ENCODE measurements at places on chromosomes 1 and 21.

DNA sequence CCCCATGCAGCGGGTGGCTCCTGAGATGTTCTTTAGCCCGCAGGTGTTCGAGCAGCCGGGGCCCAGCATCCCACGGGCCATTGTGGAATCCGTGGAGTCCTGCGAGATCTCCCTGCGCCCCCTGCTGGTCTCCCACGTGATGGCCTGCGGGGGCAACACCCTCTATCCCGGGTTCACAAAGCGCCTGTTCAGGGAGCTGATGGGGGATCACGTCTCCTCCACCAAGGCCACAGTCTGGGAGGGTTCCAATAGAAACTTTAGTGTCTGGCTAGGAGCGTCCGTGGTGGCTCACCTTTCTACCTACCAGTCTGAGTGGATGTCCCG, 71.0 kb downstream of the ACTL8 start:
- peak; percentile 25 for DNase-seq

DNA sequence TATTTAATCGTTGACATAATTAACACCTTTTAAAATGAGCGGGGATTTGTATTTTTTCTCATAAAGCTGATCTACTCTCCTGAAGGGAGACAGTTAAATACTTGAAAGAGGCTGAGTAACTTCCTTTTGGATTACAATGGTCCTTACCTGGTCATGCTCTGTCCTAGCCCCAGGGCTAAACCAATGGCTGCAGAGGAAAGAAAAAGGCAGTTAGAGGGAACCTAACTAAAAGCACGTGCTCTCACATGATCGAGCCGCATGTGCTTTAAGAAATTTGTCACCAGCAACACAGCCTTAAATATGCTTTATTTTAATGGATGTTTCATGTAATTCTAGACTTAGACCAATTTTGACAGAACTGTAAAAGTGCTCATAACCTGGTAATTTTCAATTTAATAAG, 132.7 kb downstream of the GPATCH2 start:
- no peak for DNase-seq

DNA sequence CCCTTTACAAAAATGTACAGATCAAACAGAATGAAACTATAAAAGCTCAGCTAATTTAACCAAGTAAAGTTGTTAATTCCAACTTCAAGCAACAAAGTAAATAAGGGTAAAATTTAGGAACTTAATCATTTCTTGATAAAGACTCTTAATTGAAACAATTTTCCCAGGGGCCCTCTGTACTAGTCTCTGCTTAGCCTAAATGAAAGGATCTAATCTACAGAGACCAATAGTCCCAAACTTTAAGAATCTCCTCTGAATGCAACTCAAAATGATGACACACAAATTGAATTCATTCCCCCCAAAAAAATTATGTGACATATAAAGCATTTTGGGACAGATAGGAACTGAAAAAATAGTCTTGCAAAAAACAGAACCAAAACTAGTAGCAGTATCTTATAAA, 16.6 kb downstream of the EYA3 start:
- DNase-seq: no peak

GRCh38 chr21:43312751-43313169, 114.2 kb downstream of the SIK1 start:
- no peak for DNase-seq

- DNase-seq: no peak
Measured at GRCh38 chr1:248905662-248906008, 400 bp upstream of the PGBD2 start.

DNA sequence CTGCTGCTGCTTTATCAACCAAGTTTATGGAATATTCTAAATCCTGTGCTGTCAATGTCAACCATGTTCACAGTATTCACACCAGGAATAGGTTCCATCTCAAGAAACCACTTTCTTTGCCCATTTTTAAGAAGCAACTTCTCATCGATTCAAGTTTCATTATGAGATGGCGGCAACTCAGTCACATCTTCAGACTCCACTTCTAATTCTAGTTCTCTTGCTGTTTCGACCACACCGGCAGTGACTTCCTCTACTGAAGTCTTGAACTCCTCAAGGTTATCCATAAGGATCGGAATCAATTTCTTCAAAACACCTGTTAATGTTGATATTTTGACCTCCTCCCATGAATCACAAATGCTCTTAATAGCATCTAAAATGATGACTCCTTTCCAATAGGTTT, 39.7 kb upstream of the IFNLR1 start:
- no peak for DNase-seq

GRCh38 chr1:236009191-236009590, 55.7 kb downstream of the NID1 start:
- no peak for DNase-seq

DNA sequence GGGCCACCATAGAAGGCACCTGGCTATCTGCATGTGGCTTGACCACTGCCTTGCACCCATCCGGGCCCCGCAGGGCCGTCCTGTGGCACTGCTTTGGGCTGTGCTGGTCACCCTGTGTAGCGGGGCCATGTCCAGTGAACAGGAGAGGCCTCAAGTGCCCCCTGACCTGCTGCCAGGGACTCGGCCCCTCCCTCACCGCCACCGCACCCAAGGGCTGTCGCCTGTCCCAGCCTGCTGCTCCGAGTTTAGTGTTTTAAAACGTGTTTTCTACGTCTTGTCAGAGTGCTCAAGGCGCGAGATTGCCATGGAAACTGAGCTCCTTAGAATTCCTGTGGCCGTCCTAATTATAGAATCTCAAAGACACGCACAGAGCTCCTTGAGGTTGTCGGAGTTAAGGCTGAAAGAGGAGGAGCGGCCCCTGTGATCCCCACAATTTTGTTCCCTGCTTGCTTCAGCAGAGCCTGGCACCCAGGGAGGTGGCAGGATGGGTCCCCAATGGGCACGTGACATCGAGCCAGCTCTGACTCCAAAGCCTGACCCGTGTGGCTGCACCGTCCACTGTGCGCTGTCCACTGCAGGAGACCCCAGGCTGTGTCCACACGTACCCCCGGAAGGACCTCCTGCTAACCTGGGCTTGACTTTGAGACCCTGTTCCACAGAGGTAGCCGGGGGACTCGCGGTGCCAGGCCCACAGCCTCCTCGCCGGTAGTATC, 66.2 kb downstream of the FAAP20 start:
- DNase-seq: no peak

- no peak for DNase-seq
Measured at GRCh38 chr1:157313240-157313807, 175.1 kb upstream of the ETV3 start.

GRCh38 chr21:31921079-31921478, 48.3 kb downstream of the HUNK start:
- no peak for DNase-seq

GRCh38 chr1:247494767-247495166, 36.9 kb upstream of the OR2B11 start:
- DNase-seq: no peak

DNA sequence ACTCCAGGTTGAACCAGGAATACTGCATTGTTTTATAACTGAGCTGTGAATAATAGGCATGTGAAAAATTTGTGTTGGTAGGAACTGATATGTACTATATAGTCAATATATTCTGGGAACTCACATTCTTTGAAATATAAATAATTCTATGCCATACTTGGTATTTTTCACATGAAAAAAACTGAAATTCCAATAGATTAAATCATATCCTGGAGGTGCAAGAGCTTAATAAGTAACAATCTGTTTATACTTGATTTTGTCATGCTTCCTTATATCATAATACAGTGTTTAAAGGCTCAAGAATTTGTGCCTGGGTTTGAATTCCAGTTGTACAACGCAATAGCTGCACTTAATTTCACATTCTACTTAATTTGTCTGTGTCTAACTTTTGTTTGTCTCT, 387.0 kb downstream of the USP25 start:
- DNase-seq: peak; percentile 95

DNA sequence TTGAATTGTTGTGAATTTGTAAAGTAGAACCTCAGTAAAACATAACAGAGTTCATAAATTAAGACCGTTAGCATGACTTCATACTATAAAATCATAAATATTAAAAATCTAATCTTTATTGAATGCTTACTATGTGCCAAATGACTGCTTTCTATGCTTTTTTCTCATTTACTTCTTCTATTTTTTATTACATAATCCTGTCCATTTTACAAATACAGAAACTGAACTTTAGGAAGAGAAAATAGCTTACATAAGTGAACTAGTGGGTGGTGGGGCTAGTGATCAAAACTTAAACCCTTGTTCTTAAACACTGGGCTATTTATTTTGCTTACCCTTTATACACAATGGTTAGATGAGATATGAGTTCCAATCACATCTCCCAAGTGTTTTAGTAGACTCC, 122.3 kb downstream of the ZC3H11B start:
- DNase-seq: no peak

GRCh38 chr1:25810341-25811299, 9.1 kb upstream of the MTFR1L start:
- DNase-seq: peak; percentile 13

- DNase-seq: no peak
Measured at GRCh38 chr1:26556111-26556510, 26.6 kb downstream of the RPS6KA1 start.

DNA sequence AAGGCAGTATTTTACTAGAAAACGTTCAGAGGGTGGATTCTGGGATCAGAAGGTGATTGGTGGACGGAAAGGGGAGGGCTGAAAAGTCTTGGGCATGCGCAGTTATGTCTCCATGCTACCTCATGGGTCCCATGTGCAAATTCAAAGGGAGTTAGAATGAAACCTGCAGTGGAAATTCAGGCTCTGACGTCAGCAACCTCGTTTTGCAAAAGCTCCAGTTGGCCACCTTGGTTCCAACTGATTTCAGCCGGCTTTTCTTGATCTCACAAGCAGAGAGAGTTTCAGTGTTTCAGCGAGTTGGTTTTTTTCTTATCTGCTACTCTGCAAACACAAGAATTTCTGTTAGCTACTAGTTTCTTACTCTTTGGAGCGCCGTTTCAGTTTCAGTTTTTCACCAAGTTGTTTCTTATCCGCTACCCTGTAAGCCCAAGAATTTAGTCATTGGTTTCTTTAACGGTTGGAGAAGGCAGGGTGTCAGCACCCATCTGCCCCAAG, 69.8 kb upstream of the PGBD5 start:
- no peak for DNase-seq

- no peak for DNase-seq
Measured at GRCh38 chr1:75100481-75101092, 33.6 kb upstream of the LHX8 start.

GRCh38 chr1:50976111-50976889, 6.3 kb downstream of the CDKN2C start:
- no peak for DNase-seq

GRCh38 chr1:201096977-201097856, 15.0 kb downstream of the CACNA1S start:
- DNase-seq: no peak

DNA sequence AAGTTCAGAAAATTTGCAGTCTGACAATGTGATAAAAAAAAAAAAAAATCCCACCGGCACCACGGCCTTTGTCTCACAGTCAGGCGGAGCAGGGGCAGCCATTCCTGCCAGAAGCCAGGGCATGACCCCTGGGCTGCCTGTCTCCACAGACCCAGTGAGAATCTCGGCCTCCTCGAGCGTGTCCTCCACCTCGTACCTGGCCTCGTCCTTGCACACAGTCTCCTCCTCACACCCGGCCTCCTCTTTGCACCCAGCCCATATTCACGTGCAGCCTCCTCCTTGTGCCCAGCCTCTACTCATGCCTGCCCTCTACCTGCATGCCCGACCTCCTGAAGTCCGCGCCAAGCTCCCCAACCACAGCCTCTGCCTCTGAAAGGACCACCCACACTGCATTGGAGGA, 182.0 kb downstream of the AGBL4 start:
- no peak for DNase-seq

GRCh38 chr21:37675202-37675801, 241.0 kb downstream of the KCNJ6 start:
- peak; percentile 7 for DNase-seq

GRCh38 chr1:21955501-21956281, 18.6 kb upstream of the HSPG2 start:
- DNase-seq: no peak

DNA sequence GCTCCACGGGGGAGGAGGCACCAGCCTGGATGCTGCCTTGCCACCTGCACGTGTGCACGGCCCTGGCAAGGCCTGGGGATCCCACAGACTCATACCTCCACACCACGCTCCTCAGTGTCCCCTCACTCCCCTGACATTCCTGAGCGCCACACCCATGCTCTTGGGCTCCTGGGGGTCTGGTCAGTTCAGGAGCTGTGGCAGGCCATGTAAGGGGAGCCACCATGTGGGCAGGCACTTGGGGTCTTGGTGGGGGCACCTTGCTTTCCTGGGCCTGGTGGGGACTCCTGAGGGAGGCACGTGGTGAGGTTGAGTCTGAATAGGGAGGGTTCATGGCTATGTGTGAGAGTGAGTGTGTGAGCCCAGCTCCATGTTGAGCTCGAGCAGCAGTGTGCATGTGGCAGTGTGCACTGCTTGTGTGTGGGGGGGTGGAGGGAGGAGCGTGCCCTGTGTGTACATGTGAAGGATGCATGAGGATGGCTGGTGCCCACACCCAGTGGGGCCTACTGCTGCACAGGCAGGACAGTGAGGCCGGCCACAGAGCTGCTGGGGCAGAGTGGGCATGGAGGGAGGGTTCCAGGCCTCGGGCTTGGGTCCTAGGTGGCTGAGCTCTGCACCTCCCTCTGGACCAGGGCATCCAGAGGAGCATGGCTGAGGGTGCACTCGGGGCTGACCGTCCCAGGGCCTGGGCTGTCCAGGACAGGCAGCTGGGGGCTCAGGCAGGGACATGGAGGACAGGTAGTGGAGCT, 1.6 kb downstream of the GJC2 start:
- DNase-seq: no peak

DNA sequence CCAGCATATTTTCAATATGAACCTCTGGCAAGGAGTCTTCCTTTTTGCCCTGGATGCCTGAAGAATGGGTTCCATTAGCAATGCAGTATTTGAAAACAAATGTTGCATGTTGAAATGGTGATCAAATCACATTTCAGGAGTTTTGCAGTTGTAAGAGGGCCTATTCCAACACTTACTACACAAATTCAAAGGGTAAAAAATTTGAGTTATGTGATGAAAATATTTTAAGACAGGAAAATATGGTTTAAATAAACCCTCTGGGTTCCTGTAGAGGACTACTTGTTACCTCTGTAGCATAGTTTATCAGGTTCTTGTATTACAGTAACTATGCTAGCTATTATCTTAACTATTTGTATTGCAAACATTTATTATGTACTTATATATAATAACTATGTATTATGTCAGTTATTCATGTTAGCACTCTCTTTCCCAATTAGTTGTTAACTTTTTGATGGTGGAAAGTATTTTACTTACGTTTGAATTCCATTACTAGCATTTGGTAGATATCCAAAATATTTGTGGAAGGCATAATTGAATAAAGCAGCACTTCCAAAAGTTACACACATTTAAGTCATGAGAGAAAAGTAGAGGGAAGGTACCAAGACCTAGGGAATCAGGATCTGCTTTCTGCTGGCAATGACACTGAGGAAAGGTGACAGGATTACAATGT, 312.9 kb downstream of the GRIK1 start:
- no peak for DNase-seq

GRCh38 chr21:39721885-39722284, 23.1 kb upstream of the IGSF5 start:
- DNase-seq: no peak

DNA sequence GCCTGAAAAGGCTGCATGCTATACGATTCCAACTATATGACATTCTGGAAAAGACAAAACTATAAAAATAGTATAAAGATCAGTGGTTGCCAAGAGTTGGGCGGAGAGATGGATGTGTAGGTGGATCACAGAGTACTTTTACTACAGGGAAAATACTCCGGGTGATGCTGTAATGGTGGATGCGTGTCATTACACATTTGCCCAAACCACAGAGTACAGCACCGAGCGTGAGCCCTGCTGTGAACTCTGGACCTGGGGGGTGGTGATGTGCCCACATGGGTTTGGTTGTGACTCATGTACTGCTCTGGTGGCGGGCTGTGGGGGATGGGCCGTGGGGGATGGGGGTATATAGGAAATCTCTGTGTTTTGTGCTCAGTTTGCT, 162.7 kb upstream of the COL6A1 start:
- peak; percentile 87 for DNase-seq

- no peak for DNase-seq
Measured at GRCh38 chr1:99623554-99623953, 22.4 kb upstream of the PALMD start.

All from HCEC 1CT (cell line).